ENCODE measurements at places on chromosomes 11 and 22. TPM values are rescaled to one million over a fixed set of nuclear protein-coding genes. Genes with fewer than 3 reads are reported as not detected.

GRCh38 chr11:74025467-74026166 is 16.7 kb upstream of the UCP3 start:
- DNase-seq, result no peak

DNA sequence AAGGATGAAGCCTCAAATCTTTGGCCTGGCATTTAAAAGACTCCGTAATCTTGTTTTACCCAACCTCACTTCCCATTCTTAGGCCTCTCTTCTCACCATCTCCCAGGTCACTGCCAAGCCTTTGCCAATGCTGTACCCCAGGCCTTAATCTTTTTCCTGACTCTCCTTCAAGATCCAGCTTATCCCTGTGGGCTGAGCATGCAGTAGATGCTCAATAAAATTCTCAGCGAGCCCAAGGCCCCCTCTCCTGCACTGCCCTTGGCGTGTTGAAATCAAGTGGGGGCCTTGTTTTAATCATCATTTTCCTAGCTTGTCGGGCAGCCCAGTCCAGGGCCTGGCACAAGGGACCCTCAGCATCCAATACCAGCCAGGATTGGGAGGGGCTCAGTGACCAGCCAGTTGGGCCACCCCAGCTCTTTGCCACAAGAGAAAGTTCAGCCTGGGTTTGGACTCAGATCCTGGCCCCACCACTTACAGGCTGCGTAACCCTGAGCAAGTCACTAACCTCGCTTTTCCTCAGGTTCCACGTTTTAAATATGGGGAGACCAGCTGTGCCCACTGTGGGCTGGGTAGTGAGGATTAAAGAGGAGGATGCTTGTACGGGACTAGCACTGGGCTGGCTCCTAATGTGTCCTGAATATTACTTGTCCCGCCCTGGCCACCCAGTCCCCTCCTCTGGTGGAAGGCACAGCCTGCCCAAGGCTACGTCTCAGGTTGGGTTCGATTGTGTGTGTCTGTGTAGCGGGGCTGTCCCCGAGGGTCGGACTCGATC is 943 bp upstream of the YWHAH start:
- no peak for DNase-seq

GRCh38 chr11:15202626-15203025 is 87.9 kb downstream of the INSC start:
- DNase-seq, result no peak

DNA sequence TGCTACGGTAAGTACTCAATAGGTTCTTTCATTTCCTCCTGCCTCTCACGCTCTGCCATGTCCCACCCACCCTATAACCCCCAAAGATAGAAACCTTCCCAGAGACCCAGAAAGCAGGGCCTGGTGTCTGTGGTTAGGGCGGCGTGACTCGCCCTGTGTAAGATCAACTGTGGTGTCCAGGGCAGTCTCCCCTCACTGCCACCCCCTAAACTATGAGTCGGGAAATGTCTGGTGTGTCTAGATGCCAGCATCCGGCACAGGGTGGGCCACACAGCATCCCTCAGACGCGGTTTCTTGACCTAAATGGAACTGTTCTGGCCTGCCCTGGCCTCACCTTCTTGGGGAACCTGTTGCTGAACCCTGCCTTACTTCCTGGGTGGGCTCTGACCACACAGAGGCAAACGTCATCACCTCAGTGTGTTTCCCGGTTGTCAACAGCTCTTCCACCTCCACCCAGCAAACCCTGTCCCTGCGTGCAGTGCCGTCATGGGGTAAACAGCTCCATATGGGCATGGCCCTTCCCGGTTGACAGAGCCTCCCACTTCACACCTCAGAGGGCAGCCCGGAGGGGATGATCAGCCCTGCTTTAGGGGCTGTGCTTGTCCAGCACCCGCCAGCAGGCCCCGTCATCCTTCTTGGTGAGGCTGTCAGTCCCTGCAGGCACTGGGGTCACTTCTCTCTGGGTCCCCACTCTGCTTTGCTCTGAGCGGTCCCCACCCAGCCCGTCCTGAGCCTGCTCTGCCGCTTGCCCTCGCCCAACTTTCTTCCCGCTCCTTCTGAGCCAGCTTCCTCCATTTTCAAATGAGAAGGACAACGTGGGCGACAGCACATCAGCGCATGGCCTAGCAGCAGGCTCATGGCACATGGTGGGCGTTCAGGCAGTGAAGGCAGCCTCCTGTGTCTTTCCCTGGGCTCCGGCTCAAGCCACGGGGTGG is 6.0 kb downstream of the WNT11 start:
- no peak for DNase-seq

- DNase-seq, result no peak
Observed at GRCh38 chr22:35915477-35916013, 113.1 kb downstream of the RBFOX2 start.

Gene OR2AT4
- total RNA-seq, result not detected

Gene TMEM135
- 12.2 TPM for total RNA-seq

DNA sequence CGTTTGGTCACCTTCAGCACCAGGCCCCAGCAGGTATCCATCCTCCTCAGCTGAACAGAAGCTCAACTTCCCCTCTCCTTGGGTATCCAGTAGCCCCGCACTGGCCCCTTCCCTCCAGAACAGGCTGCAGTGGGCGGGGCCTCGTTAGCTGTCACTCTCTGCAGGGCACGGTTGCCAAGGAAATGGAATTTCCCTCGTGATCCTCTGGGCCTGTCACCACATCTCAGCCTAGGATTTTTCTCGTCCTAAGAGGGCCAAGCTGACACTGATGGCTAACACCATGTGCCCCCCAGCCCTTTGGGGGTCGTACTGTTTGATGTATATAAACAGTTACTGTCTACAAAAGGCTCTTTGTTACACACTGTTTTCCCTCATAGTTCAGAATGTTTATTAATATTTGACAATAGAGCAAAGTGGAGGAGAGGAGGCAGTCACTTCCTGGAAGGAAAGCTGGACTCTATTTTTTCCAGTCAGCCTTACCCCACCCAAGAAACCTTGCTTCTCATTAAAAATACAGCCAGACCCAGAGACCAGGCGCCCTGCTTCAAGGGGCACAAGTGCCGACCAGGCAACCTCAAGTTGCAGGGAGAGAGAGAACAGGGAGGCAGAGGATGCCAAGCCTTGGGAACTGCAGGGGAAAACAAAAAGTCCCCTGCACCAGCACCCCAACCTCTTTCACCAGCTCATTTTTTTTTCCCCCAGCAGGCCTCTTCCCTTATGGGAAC is 44.5 kb downstream of the FEZ1 start:
- DNase-seq, result peak; percentile 81

- DNase-seq, result peak; percentile 63
Observed at GRCh38 chr11:93537767-93538261, 5.4 kb downstream of the SMCO4 start.

GRCh38 chr11:57668434-57668782 is 494 bp downstream of the ZDHHC5 start:
- no peak for DNase-seq

GRCh38 chr22:48318575-48319320 is 1508.9 kb downstream of the BRD1 start:
- no peak for DNase-seq

DNA sequence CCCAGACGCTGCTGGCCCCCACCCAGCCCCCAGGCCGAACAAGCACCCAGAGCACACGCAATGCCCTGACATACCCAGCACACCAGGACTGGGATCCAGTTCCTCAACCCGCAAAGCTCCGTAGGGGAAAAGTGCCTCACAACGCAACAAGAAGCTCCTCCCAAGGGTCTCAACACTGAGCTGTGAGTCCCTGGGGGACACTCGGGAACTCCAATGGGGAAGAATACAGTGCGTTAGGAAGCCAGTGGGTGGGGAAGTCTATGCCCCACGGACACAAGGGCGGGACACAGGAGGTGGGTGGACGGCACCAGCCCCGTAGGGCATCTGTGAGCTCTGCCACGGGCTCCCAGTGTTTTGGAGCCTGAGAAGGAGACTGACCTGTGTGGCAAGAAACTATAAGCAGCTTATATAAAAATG is 1.6 kb downstream of the DEAF1 start:
- no peak for DNase-seq

GRCh38 chr11:61749591-61750217 is 2.7 kb upstream of the MYRF start:
- no peak for DNase-seq

Gene TSPAN18
- 79.3 TPM for total RNA-seq

Gene MYOD1
- total RNA-seq, result not detected

DNA sequence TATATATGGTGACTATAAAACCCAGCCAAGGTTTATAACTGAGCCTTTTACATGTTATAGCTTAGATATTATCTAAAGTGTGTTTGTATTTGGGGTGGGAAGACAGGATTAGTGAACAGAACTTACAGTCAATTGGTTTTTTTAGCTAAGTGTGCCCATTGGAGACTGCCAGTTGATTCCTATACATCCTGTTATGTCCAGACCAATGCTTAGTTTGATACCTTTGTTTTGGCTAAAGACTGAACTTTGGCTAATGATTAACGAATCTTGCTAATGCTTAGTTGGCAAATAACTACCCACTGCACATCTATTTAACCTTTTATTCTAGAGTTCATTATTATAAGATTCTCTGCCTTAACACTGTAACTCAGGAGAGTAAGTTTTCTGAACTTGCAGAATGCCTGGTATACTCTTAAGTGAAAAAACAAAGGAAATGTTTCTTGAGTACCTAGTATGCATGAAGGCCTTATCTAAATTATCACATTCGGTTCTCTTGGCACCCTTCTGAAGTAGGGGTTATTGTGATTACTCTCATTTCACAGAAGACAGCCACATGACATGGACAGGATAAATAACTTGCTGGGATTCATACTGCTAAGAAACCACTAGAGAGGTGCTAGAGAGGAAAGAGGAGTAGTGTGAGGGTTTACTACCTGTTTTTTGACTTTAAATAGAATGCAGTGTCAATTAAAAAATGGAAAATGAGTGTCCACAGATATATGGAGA is 54.0 kb downstream of the KREMEN1 start:
- no peak for DNase-seq

Gene COMT
- 195 TPM for total RNA-seq

- DNase-seq, result no peak
Observed at GRCh38 chr11:34787895-34788294, 128.3 kb downstream of the APIP start.
